NCI-H2081 (cell line): ENCODE measurements at places on chromosomes 4 and X.

DNA sequence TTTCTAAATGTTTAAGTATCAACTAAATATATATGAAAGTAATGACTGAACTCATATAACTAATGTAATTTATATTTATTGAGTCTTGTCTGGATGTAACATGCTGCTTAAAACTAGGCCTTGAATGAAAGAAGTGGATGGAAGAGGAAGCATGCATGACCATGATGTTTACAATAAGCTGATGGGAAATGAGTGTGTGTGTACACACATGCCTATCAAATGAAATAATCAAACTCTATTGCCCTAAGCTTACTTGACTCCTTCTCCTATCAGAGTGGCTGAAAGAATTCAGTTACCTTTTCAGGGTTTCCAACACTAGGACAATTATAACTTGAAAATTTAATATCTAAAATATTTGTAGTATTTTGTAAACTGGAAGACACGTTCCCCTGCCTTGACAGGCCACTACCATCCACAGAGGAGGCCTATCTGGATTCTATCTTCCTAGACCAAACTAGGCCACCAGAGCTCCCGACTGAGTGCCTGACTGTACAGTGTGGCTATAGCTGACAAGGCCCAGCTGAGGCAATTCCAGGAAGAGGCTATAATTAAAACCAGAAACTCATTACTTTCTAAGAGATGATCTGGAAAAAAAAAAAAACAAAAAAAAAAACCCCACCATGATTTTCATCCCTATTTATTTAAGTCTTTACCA lies 7.6 kb downstream of the ARSJ start:
- DNase-seq = no peak

GRCh38 chr4:22780317-22780716 lies 87.6 kb downstream of the GBA3 start:
- DNase-seq = no peak

DNA sequence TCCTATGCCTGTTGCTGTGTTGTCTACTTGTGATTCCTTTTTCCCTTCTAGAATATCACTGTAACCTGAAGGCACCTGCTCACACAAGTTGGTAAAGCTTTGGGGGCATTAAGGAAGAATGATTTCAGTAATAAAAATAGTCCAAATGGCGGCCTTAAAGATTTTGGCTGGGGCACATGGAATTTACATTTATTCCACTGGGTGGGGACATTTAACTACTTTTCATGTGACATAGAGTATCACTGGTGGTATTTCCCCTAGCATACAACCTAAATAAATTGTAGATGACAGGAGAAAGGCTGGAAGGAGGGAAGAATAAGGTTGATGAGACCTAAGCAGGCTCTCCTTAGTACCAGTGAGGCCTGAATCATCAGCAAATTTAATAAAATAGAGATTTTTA lies 121.8 kb upstream of the EDA2R start:
- DNase-seq = no peak

DNA sequence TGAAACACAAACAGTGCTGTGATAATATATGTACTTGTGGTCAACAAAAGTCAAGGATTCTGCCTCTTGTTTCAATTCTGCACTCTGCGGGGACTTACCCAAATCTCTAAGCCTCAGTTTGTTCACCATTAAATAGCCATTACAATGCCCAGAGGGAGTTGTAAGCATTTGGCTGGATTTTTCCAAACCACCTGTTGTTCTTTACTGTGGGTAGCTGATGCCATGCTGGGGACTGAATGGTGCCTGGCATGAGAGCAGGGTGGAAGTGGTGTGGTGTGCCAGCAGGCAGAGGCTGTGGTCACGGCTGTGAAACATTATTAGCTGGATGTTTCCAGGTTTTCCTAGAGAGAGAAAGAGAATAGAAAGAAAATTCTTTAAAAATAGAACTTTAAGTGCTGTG lies 60.7 kb upstream of the PAK3 start:
- peak; percentile 84 for DNase-seq

DNA sequence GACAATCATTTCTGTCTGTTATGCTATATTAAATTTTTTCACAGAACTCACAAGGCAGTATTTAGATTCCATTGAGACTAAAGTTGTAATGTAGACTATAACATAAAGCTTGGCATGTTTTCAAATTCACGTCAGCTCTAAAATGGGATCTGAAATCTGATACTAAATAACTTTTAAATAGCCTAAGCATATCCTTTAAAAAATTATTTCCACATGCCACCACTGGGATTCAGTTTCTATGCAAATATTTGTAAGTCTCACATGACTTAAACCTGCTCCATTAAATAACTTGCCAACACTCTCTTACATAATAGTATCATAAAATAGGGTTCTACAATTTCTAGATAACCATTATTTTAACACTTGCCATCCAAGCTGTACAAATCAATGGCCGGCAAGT lies 32.4 kb downstream of the KLHL8 start:
- peak; percentile 19 for DNase-seq

DNA sequence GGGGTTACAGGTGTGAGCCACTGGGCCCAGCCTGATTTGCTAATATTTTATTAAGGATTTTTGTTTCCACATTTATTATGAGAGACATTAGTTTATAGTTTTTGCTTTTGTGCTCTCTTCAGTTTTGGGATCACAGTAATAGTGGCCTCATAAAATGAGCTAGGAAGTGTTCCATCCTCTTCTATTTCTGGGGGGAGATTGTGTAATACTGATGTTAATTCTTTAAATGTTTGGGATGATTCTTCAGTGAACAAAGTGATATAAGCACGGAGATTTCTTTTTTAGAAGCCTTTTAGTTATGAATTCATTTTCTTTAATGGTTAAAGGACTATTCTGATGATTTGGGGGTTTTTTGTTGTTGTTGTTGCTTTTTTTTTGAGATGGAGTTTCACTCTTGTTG lies 41.3 kb downstream of the RBMX start:
- DNase-seq = no peak

GRCh38 chr4:53508446-53508845 lies 82.8 kb downstream of the LNX1 start:
- DNase-seq = no peak

DNA sequence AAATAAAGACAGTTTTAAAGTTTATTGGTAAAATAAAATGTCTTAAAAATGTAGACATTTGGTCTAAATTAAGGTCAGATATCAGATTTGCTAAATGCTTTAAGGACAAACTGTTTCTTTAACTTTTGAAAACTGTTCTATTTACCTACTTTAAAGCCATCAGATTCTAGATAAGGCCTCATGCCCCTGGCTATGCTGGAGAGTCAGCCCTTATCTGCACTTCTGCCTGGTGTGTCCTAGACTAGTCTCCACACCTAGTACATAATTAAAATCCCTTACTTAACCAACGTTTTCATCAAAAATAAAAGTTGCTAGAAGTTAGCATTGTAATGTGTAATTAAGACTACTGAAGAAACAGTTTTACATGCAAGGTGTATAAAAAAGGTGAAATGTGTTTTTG lies 25.6 kb downstream of the HSD17B11 start:
- no peak for DNase-seq

- no peak for DNase-seq
Measured at GRCh38 chr4:58453956-58454355, 1343.8 kb upstream of the IGFBP7 start.

- DNase-seq = no peak
Measured at GRCh38 chr4:183106839-183107238, 7.8 kb downstream of the WWC2 start.

GRCh38 chrX:31497086-31497485 lies 425.2 kb upstream of the FTHL17 start:
- DNase-seq = no peak

DNA sequence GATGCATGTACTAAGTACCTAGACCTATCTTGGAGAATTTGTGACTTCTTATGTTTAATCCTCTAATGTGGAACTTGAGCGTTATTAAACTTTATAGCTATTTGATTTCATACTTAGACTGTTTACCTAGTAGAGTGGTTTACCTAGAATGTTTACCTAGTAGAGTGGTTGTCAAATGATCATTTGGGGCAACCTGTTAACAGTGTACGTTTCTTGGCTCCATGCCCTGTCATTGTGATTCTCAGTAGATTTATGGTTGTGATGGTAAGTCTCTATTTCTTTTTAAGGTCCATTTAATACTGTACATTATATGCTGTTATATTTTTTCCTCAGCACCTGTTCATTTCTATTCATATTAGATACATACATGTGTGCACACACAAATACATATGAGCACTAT lies 233.0 kb upstream of the MAD2L1 start:
- DNase-seq = peak; percentile 43

DNA sequence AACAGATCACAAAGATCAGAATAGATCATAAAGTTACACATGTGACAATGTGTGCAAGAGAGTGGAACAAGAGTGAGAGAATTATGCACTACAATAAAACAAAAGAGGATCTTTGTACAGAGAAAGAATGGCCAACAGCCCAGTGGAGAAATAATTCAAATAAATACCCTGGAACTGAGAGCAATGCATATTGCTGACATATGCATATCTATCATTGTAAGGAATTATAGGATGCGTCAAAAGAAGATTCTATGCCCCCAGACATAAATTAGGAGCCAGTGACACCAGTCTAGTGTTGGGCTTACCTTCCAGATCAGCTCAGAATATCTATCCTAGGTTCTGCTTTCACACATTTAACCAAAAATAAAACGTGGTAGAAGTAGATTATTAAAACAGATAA lies 320.1 kb upstream of the VCX start:
- DNase-seq = no peak

GRCh38 chrX:48956728-48957414 lies 536 bp downstream of the OTUD5 start:
- no peak for DNase-seq

GRCh38 chrX:40683245-40683644 lies 35.9 kb upstream of the CXorf38 start:
- no peak for DNase-seq

DNA sequence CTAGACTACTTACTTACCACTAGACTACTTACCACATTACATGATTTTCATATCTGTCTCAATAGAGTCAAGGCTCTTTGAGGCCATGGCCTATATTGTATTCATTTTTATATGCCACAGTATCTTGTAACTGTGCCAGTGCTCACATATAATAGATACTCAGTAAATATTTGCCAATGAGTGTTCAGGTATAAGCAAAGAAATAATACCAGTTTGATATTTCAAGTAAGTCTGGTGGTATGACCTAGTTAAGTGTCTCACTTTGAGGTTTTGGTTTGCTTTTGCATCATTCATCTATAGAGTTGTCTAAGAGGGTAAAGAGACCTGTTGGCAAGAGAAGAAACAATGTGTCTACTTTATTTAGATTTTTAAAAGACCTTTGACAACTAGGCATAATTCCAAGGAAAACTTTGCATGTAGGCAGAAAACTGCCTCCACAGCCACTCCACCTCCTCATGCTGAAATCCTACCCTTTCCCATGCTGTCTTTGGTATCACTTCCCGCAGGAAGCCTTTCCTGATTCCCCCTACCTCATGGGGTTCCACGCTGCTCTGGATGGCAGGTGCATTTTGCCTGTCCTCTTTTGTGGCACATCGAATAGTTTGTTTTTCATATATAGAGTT lies 91.3 kb upstream of the KLHL13 start:
- DNase-seq = peak; percentile 96

DNA sequence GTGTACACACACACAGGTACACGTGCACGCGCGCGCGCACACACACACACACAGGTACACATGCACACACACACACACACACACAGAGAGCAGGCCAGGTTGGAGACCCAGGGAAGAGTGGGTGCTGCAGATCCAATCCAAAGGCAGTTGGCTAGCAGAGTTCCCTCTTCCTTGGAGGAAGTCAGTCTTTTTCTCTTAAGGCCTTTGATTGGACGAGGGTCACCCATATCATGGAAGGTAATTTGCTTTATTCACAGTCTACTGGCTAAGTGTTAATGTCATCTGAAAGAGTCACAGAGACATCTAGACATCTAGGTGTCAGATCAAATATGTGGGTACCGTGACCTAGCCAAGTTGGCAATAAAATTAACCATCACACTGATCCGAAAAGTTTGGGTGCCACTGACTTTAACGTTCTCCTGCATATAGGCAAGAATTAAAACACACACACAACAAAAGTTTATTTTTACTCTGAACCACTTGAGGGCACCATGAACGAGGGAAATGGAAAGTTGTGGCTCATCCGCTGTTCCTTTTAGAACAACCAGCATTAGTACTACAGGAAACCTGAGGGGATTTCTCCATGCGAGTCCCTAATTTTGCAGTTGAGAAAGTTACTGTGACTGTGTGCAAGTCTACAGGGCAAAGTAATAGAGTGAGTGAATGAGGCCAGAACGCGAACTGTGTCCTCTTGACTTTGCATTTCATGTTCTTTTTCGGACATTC lies 66.0 kb upstream of the STOX2 start:
- DNase-seq = no peak

DNA sequence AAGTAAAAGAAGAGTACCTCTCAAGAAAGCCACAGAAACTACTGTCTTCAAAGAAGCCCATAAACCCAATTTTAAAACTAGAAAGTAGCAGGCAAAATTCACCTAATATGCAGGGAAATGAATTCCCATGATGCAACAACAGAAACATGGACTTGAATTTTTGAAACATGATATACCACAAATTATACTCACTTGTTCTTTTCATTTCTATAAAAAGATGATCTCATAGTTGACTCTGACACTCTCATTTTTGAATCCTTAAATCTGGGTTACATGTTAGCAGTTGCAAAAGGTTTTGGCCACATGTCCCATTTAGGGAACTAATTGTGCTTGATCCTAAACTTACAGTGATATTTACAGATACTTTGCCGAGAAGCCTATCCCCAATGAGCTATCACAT lies 1130.8 kb downstream of the FAT4 start:
- no peak for DNase-seq

- DNase-seq = no peak
Measured at GRCh38 chr4:169934794-169935429, 91.3 kb downstream of the MFAP3L start.

DNA sequence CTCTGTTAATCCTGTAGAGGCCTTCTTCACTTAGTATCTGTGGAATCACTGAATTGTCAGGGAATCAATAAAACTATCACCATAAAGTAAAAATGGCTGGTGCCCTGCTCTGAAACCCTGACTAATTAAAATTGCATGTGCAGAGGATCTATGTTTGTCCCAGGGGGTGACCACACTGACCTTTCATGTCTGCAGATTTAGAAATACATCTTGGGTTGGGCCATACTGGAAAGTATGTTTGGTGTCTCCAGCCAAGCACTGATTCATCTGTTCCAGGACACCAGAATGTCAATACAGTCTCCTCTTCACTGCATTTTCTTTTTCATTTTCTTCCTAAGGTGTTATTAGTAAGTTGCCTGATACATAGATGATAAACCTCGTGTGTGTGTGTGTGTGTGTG lies 490.9 kb upstream of the INTU start:
- no peak for DNase-seq
